Stimulated activated CD4-positive, alpha-beta T cell treated with anti-CD3 and anti-CD28 coated beads, Interleukin-1b, Interleukin-23, amount 100 ng/mL, for 4 hours (primary cell): ENCODE measurements at places on chromosomes 11 and 22.

DNA sequence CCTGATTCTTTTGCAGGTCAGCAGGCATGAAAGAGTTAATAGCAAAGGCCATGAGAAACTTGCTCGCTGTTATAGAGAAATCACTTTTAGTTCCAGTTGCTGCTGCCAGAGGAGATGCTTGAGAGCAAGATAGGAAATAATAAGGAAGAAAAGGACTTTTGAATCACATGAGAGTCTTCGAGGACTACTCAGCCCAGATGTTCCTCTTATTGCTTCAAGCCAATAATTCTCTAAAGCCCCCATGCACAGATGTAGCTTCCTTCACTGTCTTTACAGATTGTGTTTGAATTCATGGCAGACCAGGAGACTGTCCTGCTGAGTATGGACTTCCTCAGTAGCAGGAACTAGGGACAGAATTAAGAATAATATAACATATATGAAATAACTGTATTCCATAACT, 50.1 kb upstream of the OLFML1 start:
- no peak for DNase-seq

DNA sequence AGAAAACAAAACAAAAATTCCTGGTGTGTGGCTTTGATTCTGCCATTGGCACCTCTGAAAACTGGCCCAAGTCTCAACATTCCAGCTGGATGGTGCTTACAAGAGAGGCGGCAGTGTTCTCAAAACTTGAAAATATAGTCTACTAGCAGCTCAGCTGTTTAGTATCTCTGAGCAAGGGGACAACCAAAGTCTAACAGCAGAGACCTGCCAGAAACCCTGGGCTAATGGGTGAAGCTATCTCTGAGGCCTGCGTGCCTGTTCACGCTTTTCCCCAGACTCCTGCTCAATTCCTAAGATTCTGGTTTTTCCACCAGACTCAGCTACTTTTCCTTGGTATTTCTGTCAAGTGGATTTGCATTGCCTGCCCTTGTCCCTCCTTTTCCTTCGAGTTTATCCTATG, 17.9 kb downstream of the TMEM218 start:
- no peak for DNase-seq

- DNase-seq, result no peak
Observed at GRCh38 chr11:28757725-28758515, 649.7 kb downstream of the METTL15 start.

- DNase-seq, result no peak
Observed at GRCh38 chr11:104219096-104219495, 55.1 kb upstream of the PDGFD start.

DNA sequence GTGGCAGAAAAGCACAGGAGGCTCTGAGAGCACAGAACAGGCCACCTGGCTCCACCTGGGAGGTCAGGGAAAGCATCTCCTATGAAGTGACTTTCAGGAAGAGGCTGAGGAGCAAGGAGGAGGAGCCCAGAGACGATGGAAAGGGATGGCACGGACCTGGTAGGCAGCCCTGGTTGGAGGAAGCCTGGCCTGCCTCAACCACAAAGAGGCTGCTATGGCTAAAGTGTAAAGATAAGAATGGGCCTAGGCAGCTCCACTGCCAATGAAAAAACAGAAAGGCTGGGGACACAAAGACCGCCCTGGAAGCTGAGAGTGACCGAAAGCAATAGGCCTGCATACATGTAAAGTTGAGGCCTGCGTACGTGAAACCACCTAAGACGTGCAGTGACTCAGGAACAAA, 31.2 kb upstream of the ETS1 start:
- no peak for DNase-seq

DNA sequence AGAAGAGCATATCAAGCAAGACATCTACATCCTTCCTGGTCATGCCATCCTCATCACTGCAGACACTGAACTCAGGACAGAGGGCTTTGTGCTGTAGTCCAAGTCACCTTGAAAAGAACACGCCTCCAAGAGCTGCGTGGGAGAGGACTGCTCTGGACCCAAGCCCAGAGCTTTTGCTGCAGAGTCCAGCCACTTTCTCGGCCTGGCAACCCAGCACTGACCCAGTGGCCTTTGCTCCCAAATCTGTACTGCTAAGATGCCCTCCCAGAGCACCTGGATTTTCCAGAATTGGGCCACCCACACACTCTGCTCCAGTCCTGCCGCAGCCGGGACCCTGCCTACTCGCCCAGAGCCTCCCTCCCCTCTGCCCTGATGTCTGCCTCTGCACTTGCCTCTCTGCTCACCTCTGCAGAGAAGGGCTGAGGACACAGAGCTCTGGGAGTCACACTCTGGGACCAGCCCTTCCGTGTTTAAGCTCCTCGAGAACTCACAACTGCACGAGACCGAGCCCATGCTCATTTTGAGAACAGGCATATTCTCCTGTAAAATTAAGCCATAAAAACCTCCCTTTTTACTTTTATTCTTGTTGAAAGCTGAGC, 83.8 kb upstream of the CSNK2A3 start:
- no peak for DNase-seq

- DNase-seq, result no peak
Observed at GRCh38 chr11:7471071-7471470, 14.2 kb upstream of the OLFML1 start.

DNA sequence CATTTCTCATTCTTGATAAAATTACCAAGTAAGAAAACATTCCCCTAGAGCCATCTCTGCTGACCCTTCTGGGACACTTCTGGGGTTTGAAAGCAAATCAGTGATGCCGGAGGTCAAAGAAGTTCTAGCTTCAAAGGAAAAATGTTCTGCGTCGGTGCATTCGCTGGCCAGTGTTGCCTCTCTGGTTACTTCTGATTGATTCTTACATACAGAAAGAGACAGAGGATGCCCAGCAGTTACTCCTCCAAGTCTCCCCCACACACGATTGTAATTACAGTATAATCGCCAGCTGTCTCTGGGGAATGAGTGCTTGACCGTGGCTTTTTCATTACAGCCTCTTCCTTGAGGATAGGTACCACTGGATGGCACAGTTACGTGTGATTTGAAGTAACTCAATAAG, 150.9 kb downstream of the SNX19 start:
- DNase-seq, result no peak
